ENCODE measurements at places on chromosomes 5 and 9. TPM values are rescaled to one million over a fixed set of nuclear protein-coding genes. Genes with fewer than 3 reads are reported as not detected.

GRCh38 chr9:100485196-100485595 lies 12.2 kb downstream of the TMEFF1 start:
- no peak for DNase-seq

IL3 gene
- total RNA-seq: not detected

GRCh38 chr9:99870126-99870525 lies 36.3 kb upstream of the STX17 start:
- DNase-seq: no peak

DNA sequence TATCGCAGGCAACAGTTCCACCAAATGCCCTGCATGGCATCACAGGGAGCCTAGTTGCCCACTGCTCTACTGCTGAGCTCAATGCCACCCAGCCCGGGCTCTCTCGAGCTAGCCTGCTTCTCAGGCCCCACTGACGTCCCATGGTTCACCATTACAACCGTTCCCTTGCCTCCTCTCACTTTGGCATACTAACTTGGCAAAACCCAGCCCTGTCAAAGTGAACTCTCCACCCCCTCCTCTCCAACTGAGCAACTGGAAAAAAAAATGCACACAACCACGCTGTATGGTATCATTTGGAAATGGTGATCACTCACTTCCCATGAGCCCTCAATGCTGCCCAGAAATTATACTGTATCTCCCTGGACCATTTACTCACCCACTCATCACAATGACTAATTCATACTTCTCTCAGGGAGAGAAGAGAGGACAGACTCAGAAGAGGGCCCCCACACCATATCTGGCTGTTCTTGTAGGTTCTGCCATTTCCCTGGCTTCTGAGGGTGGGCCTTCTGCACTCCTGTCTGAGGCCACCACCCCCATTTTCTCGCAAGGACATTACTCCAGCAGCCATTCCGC lies 51.4 kb upstream of the RARS1 start:
- peak; percentile 91 for DNase-seq

- DNase-seq: no peak
Observed at GRCh38 chr9:17052626-17053025, 82.2 kb upstream of the CNTLN start.

DNA sequence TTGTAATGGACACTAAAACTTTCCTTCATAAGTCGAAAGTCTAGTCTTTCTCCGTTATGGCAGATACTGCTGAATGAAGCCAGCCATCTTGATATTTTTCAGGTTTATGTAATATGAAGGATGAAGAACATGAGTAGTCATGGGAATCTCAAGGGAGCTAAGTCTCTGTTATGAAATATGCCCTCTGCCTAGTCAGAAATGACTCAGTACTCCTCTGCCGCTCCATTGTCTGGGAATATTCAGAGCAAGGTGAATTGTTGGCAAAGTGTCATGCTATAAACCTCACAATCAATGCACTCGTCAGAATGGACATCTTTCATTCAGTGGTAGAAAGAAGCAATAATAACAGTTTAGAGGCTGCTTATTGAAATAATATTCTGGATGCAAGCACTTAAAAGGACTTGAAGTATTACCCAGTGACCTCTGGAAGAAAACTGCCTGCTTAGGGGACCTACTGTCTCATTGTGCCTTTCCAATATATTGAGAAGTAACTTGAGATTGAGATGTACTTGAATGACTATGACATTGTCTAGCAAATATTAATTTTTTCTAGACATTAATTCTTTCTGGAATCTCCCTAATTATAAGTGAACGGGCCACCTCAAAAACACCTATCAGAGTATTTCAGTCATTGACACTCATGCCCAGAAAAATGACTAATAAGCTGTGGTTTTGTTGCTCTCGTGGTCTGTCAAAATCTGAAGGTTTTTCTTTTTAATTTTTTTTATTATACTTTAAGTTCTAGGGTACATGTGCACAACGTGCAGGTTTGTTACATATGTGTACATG lies 1011.5 kb upstream of the ACO1 start:
- DNase-seq: no peak

- DNase-seq: peak; percentile 90
Observed at GRCh38 chr5:34655354-34655991, 655 bp upstream of the RAI14 start.

DNA sequence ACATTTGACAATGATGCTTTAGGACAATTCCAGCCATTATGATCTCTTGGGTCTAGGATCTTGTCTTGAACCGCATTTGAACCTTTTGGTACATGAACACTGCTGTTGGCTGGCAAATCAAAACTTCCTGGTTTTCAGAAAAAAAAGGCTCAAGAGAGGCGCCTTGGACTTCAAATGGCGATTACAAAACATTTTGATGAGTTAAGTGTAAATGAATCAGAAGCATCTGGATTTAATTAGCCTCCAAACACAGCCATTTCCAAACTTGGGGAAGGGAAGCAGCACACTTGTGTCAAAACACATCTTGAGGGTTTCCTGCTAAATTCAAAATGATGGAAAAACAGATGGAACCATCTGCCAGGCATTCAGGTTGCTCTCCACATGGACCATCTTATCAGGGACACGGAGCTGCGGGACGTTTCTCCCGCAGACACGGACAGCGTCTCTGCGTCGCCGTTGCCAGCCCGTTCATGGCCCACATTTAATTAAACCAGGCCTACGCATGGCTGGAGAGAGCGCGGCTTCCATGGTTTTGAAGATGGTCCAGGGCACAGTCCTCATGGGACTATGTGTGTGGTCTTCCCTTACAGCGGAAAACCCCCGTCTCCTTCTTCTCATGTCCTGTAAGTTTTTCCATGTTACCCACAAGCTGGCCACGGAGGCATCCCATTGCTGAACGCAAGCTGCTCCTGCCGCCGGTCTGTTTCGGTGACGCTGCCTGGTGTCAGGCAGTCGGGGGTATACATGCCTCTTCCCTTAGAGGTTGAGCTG lies 55.8 kb upstream of the PTCH1 start:
- peak; percentile 43 for DNase-seq

DNA sequence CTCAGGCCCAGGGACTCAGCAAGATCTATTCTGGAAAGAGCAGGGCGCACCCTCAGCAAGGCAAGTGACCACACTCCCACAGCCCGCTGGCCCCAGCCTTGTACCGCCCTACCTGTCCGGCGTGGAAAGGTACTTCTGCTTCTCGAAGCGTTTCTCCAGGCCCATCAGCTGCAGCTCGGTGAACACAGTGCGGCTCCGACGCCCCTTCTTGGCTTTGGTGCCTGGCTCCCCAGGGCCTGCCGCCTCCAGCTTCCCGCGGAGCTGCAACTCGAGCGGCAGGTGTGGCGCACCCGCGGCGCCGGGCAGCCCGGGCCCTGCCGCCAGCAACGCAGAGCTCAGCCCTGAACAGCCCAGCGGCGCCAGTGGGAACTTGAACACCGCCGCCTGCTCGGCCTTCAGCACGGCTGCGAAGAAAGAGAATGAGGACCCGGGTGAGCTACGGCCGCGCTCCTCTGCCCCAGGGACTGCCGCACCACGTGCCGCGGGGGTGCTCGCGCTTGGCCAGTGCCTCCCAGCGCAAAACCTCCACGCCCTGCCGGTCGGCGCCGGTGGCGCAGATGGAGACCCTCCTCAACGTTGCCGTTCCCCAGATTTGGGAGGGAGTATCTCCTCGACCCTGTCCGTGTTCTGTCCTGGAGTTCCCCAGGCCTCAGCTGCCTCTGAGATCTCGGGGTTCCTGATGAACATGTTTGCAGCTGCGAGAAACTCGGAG lies 2.2 kb downstream of the BARX1 start:
- DNase-seq: no peak

DNA sequence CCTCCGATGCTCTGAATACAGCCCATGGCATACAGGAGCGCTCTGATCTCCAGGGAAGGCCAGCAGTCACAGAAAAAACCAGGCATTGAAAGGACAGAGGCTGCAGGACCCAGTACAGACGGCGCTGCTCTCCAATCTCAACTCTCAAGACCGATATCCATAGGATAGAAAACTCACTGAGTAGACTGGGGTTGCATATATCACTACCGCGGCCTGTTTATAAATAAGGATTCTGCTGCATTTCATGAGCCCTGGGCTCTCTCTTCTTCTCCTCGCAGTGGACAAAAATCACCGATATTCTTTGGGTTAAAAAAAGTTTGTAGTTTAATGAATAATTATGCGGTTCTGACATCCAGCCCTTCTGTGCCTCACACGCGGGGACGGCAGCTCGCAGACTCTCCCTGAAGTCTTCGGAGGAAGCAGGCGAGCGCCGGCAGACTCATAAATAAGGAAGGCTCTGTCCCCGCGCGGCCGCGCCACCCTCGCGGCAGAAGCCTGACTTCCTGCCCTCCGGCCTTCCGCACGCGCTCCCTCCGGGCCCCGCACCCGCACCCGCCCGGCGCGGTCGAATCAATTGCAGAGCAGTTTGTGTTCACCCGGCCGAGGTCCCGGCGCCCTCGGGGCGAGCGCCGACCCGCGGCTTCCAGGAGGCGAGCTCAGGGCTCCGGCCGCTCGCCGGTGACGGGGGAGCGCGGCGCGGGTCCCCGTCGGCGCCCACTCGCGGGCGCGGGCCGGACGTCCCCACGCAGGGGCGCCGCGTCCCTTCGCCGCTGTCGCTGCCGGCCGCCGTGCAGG lies at the start of gene FAM78A:
Gene FAM78A (minus strand): TSS at position 417 of the 795 bp plus-strand sequence. CDS start 331 bp downstream, at position 86.
- peak; percentile 93 for DNase-seq

DNA sequence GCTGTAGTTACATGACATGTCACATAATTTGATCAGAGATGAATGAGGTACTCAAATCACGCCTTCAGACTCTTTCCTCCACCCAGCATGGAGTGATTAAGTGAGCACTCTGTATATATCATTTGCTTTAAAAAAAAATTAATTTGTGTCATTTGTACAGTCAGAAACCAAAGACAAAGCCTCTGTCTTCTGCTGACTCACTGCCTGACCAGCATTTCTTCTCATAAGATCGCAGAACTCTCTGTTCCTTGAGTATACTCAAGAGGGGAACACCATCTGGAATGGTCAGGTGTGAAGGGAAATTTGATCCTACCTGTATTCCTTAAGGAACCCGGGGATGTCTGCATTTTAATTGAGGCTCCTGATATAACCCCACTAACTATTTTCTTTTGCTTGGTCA lies 254.4 kb downstream of the FAM114A2 start:
- no peak for DNase-seq

- DNase-seq: no peak
Observed at GRCh38 chr5:158874792-158875191, 224.9 kb downstream of the EBF1 start.

GRCh38 chr9:79572608-79573411 lies 1.0 kb downstream of the TLE4 start:
- DNase-seq: peak; percentile 91

DNA sequence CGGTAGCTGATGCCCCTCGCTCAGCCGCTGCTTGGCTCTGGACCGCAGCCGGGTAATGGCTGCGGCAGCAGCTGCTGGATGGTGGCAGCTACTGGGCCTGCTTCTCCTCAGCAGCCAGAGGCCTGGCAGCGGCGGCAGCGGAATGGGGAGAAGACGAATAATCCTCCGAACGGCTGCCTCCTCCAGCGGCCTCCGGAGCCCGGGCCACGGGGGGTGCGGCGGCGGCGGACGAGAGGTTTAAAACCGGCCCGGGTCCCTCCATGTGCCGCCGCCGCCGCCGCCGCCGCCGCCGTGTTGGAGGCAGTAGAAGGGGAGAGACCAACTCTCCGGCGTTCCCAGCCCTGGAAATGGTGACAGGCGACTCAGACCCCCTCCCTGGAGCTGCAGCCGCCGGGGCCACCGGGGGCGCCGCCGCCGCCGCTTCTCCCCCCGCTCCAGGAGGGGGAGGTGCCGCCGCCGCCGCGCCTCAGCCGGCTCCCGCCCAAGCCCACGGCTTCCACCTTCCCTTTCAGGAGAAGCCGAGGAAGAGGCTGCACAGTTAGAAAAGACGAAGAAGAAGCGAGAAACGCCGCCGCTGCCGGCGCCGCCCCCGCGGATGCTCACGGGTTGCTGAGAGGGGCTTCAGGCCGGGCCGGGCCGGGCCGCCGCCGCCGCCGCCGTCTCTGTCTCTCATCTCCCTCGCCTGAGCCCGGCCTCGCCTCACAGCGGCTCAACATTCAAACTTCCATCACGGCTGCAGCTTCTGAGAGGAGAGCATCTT lies 118.4 kb upstream of the PRSS3 start:
- peak; percentile 77 for DNase-seq

GRCh38 chr5:156391139-156391538 lies 64.2 kb downstream of the SGCD start:
- peak; percentile 9 for DNase-seq

GRCh38 chr9:130042885-130043653 lies at the start of gene FNBP1:
FNBP1 (minus strand) TSS chr9:130043189; CDS start chr9:130042975, 214 bp downstream.
- DNase-seq: peak; percentile 99

CMYA5 gene
- total RNA-seq: 2.1 TPM

GRCh38 chr9:20863945-20864344 lies 167.5 kb downstream of the HACD4 start:
- no peak for DNase-seq

- no peak for DNase-seq
Observed at GRCh38 chr9:83012922-83013838, 49.8 kb downstream of the RASEF start.

GRM6 gene
- total RNA-seq: not detected

DNA sequence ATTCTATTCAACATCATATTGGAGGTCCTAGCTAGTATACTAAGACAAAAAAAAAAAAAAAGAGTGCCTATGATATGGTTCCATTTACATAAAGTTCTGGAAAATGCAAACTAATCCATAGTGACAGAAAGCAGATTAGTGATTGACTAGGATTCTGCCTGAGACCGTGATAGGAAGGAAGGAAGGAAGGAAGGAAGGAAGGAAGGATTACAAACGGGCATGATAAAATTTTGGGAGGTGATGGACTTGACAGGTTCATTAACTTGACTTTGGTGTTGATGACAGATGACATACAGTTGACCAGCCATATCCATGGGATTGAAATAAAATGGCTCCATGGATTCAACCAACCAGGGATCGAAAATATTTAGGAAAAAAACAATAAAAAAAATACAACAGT lies 79.1 kb upstream of the MAN2A1 start:
- no peak for DNase-seq

PCDHGA10 gene
- total RNA-seq: 24.8 TPM

DNA sequence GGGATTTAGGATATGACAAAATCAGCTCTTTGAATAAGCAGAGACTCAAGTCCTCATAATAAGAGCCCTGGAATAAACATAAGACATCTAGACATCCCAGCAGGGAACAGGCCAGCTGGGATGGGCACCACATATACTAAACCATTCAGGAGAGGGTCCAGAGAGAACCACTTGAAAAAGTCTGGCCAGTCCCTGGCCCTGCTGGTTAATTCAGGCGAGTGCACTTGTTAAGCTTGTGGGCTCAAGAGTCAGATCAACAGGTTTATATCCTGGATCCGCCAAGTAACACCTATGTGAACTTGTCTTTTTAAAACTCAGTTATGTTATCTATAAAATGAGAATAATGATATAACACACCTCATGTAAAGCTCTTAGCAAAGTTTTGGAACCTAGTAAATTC lies 63.3 kb downstream of the CAVIN4 start:
- DNase-seq: no peak

- peak; percentile 92 for DNase-seq
Observed at GRCh38 chr9:133825555-133826218, 87.5 kb upstream of the SARDH start.

- DNase-seq: peak; percentile 73
Observed at GRCh38 chr5:172669386-172670004, 28.4 kb downstream of the NEURL1B start.

GRCh38 chr5:657570-657969 lies 35.6 kb downstream of the TPPP start:
- peak; percentile 99 for DNase-seq
